Activated T-cell treated with anti-CD3 and anti-CD28 coated beads, Interleukin-2, amount 50 U/mL, for 4 hours (primary cell): ENCODE measurements at places on chromosomes 5 and 9. TPM values are rescaled to one million over a fixed set of nuclear protein-coding genes. Genes with fewer than 3 reads are reported as not detected.

- DNase-seq = no peak
Observed at GRCh38 chr9:98381311-98382103, 126.1 kb upstream of the TBC1D2 start.

- no peak for DNase-seq
Observed at GRCh38 chr5:125634216-125634835, 788.9 kb upstream of the GRAMD2B start.

- no peak for DNase-seq
Observed at GRCh38 chr9:107488375-107489143, 1.0 kb downstream of the KLF4 start.

DNA sequence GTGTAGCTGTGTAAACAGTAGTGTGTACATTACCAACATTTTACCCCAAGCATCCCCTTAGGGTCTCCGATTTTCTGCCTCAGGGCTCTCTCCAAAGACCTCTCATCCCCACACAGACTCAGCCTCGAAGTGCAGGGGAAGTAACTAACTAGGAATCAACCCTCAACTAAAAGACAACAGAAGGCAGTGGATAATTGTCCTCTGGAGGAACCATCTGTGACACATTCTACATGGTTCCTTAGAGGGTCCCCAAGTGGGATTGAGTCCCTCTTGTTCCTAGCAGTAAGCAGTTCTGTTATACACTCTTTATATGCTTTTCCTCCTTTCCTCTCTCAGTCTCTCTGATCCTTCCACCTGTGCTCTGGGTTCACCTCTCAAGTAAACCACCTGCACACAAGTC lies 157.2 kb downstream of the SV2C start:
- no peak for DNase-seq

- DNase-seq = no peak
Observed at GRCh38 chr9:69326261-69326660, 1.2 kb downstream of the ENTREP1 start.

DNA sequence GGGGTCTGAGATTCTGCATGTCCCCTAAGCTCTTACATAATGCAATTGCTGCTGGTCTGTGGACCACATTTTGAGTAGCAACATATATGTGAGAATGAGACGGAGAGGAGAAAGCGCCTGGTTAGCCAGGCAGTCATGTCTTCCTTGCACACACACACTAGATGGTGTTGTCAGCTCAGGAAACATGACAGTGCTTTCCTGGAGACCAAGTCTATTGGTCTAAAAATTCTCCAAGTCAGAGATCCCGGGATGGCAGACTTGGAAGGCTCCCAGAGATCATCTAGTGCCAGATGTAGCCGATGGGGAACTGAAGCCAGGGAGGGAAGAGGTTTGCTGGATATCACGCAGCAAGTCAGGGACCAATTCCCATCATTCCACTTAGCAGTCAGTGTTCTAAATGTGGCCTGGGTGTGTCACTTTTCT lies 53.4 kb downstream of the GALNT12 start:
- no peak for DNase-seq

FAM78A gene
- total RNA-seq = 31.3 TPM

GRCh38 chr5:29079771-29080170 lies 2041.4 kb upstream of the CDH9 start:
- no peak for DNase-seq

GRCh38 chr9:109013679-109014607 lies 644 bp upstream of the CTNNAL1 start:
- no peak for DNase-seq

DNA sequence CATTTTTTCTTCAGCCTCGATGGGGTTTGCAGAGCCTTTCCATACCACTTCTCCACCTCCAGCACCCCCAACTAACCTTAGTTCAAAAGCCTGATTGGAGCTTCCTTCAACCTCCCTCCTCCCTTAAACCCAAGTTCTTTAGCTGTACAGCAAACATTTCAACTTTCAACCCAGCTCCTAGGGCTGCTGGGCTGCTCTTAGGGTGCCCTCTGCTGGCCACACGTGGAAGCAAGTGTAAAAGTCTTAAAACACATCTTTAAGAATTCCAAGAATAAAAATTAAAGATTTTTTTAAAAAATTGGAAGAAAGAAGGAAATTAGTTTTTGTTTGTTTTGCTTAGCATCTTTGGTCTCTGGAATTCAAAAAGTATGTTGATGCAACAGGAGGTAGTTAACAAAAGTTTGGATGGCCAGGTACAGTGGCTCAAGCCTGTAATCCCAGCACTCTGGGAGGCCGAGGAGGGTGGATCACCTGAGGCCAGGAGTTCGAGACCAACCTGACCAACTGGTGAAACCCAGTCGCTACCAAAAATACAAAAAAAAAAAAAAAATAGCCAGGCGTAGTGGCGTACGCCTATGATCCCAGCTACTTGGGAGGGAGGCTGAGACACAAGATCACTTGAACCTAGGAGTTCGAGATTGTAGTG lies 15.5 kb upstream of the HSD17B3 start:
- peak; percentile 51 for DNase-seq

DNA sequence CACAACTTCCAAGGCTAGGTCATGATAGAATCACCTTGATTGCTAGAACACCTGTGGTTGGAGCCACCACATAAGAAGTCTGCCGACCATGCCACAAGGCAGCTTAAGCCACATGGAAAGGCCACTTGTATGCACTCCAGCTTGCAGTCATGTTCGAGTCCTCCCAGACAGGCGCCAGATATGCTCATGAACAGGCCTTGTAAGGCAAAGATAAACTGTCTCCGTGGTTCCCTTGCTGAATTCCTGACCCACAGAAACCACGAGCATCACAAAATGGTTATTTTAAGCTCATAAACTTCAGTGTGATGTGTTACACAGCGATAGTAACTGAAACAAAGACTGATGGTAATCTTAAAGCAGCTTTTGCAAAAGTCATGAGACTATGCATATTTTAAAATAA lies 188.4 kb upstream of the DAPK1 start:
- no peak for DNase-seq

GRCh38 chr9:105661011-105661410 lies 1.2 kb upstream of the TAL2 start:
- no peak for DNase-seq

DNA sequence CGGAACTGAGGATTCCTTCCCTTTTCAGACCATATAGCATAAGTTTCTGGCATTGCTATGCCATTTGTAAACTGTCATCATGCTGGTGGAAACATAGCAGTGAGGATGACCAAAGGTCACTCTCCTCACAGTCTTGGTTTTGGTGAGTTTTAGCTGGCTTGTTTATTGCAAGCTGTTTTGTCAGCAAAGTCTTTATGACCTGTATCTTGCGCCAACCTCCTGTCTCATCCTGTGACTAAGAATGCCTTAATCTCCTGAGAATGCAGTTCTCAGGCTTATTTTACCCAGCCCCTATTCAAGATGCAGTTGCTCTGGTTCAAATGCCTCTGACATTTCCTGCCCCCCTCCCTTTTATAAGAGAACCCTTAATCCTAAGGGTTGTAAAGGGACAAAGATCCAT lies 26.7 kb upstream of the GRIA1 start:
- no peak for DNase-seq

- DNase-seq = no peak
Observed at GRCh38 chr9:112149211-112149610, 25.9 kb downstream of the SUSD1 start.

GRCh38 chr5:28517691-28518090 lies 1479.3 kb upstream of the CDH9 start:
- DNase-seq = no peak

- peak; percentile 29 for DNase-seq
Observed at GRCh38 chr9:68560071-68560844, 19.6 kb upstream of the TMEM252 start.

GRCh38 chr9:112285056-112285455 lies 48.4 kb downstream of the PTBP3 start:
- no peak for DNase-seq

- DNase-seq = no peak
Observed at GRCh38 chr5:140607031-140607430, 25.9 kb downstream of the CD14 start.

ATP10B gene
- 0.15 TPM for total RNA-seq

DNA sequence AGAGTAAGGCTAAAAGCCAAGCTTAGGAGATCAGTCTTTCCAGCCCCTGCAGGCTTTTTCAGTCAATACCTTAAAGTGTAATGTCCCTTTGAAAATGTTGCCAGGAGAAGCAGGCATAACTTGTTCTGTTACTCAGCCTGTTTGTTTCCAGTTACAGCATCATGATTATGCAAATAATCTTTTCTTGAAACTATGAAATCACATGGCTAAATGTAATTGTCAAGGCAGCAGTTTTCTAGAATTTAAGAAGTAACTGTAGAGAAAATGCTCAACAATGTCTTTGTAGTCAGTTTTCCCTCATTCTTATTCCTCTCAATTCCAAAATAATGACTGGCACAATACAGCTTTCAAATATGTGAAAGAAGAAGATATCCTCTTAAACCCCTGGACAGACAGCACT lies 1.9 kb upstream of the GPR107 start:
- DNase-seq = no peak

DNA sequence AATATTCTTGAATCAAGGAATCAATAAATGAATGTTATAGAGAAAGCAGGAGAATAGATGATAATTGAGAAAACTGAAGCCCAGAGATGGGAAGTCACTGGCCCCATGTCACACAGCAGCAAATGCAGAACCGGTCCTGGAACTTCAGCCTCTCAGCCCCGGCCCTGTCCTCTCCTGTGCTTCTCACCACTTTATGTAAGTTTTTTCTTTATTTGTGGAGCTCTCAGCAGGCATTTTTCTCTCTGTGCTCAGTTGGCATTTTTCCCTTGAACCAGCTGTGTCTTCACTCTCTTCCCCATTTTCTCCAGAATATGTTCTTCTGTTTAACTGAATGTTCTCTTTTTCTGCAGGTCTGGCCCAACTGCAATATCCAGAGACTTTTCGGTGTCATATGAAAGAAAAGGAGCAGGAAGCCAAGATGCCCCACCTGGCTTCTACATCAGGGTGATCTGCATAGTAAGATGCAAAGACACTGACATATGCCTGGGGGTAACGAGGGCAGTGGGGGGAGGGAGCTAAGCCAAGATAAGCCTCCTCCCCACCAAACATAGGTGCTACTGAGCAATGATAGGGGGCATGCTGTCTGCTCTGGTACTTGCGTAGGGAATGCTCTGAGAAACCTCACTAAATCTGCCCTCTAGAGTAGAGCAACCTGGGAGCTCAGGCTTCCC lies 12.8 kb upstream of the LCP2 start:
- DNase-seq = no peak

DNA sequence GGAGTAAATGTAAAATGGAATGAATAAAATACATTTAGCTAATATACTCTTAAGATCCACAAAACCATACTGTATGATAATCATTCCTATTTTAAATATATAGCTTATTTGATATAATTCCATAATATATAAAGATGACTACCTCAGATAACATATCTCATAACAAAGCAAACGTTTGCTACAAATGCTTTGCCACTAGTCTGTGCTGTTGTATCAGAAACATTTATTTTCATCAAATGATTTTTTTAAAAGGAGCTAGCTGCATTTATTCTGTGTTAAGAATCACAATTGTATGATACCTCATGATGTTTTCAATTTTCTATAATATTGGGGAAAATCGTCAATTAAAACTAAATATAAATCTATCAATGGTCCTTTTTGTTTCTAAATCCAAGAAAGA lies 567.2 kb downstream of the PTPRD start:
- no peak for DNase-seq

GRCh38 chr5:102832445-102832844 lies 77.3 kb downstream of the PAM start:
- DNase-seq = no peak

- DNase-seq = no peak
Observed at GRCh38 chr5:91103353-91104061, 279.6 kb downstream of the ARRDC3 start.

- no peak for DNase-seq
Observed at GRCh38 chr9:28518439-28518838, 945.2 kb upstream of the C9orf72 start.

DNA sequence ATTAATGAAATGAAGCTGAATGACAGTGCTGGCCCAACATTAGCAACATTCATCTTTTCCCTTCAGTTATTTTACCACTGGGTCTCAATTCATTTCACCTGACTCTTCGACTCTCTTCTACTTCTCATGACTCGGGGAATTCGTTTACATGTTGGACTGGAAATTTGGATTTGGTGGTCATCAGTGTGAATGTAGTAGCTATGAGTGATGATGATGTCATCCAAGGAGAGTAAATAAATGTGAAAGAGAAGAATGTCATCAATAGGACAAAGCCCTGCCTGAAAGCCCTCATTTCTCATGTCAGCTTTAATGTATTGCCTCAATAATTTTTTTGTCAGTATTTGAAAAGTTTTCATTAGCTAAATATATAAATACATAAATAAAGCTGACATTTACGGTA lies 21.9 kb upstream of the CFAP95 start:
- no peak for DNase-seq

LECT2 gene
- not detected for total RNA-seq

GRCh38 chr5:113373426-113373825 lies 61.4 kb downstream of the TSSK1B start:
- DNase-seq = no peak

CDC37L1 gene
- 16.6 TPM for total RNA-seq

SLC4A9 gene
- total RNA-seq = not detected

- DNase-seq = no peak
Observed at GRCh38 chr9:95822583-95823431, 52.7 kb upstream of the ERCC6L2 start.

- no peak for DNase-seq
Observed at GRCh38 chr5:179852993-179853547, 5.5 kb downstream of the MRNIP start.

CARTPT gene
- not detected for total RNA-seq

GRCh38 chr9:69546265-69546664 lies 125.9 kb downstream of the APBA1 start:
- DNase-seq = no peak

NTNG2 gene
- 0.91 TPM for total RNA-seq

SOX30 gene
- total RNA-seq = not detected

DNA sequence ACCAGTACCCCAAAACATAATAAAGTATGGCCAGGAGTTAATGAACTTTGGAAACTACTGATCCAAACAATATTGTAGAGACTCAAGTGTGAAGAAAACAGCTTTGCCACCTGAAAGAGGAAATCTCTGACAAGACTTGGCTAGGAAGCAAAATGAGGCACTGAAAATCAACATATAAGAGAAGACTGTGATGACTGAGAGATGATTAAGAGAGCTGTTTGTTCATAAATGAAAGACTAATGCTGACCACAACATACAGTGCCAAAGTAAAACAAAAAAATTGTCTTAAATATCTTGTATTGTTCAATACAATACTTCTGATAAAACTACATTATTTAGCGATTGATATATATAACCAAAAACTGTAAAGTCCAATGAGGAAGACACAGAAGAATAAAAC lies 7.2 kb downstream of the RC3H2 start:
- DNase-seq = no peak

DNA sequence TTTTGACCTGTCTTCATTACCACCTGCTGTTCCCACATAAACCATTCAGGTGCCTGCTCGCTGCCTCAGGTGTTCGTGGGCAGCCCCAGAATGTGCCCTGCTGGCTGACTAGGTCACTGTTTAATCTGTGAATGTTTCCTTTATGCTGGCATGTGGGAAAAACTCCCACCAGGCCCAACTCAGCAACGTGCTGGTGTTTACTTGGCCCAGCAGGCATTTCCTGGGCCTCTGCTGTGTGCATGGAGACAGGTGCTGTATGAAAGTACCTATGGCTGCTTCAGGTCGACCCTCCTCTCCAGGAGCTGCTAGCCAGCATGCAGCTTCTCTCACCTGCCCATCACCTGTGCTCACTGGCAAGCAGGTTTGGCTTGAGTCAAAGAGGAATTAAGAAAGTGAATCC lies 65.8 kb downstream of the RAD23B start:
- DNase-seq = no peak
